ENCODE measurements at places on chromosomes 7 and 10. TPM values are rescaled to one million over a fixed set of nuclear protein-coding genes. Genes with fewer than 3 reads are reported as not detected.

Gene C10orf53
- not detected for total RNA-seq

Gene UCN3
- total RNA-seq: not detected

Gene DNAJC1
- 75.8 TPM for total RNA-seq

Gene PLAU
- total RNA-seq: 6.4 TPM

Gene RNF32
- total RNA-seq: 0.66 TPM

Gene LLCFC1
- total RNA-seq: not detected

Gene FAM13C
- 11.4 TPM for total RNA-seq

Gene CADPS2
- total RNA-seq: 8.7 TPM

Gene HKDC1
- total RNA-seq: not detected

Gene NPSR1
- total RNA-seq: not detected

Gene CDC14C
- not detected for total RNA-seq

Gene CALCR
- total RNA-seq: 1.1 TPM

Gene GIGYF1
- 9.0 TPM for total RNA-seq

Gene FIS1
- total RNA-seq: 207 TPM

Gene SPRN
- not detected for total RNA-seq

Gene ZNF32
- 34.1 TPM for total RNA-seq

Gene MKI67
- total RNA-seq: 0.57 TPM

Gene TAC1
- total RNA-seq: not detected

Gene WDR91
- total RNA-seq: 20.7 TPM

Gene ZNF487
- 7.2 TPM for total RNA-seq

Gene OR2A42
- 0.19 TPM for total RNA-seq

Gene ZNF488
- 0.19 TPM for total RNA-seq

Gene KCND2
- 8.0 TPM for total RNA-seq

Gene LMBR1
- 64.7 TPM for total RNA-seq

Gene NFE2L3
- 10.0 TPM for total RNA-seq

Gene SP8
- not detected for total RNA-seq

Gene NKX1-2
- total RNA-seq: not detected

Gene SPDYE9
- total RNA-seq: not detected

Gene EPHA1
- total RNA-seq: not detected

Gene NKX2-3
- not detected for total RNA-seq

Gene AMPH
- 6.8 TPM for total RNA-seq

Gene MYH16
- total RNA-seq: not detected

Gene KAZALD1
- total RNA-seq: 3.4 TPM

Gene NUDT13
- 2.9 TPM for total RNA-seq

Gene ARMH3
- total RNA-seq: 18.3 TPM

Gene CLDN15
- 22.3 TPM for total RNA-seq

Gene RSPH10B2
- not detected for total RNA-seq

Gene CELF2
- total RNA-seq: 178 TPM

Gene PRSS1
- not detected for total RNA-seq

Gene FAM131B
- not detected for total RNA-seq

Gene C10orf143
- total RNA-seq: 1.2 TPM

Gene CPA5
- not detected for total RNA-seq

Gene NFKB2
- 11.5 TPM for total RNA-seq

Gene WNT8B
- not detected for total RNA-seq

Gene GNGT1
- not detected for total RNA-seq

Gene NME8
- not detected for total RNA-seq

Gene MEOX2
- 10.7 TPM for total RNA-seq

Gene ABCC2
- 1.3 TPM for total RNA-seq

Gene BEND7
- total RNA-seq: 8.5 TPM

Gene PSD
- 1.4 TPM for total RNA-seq

Gene ELAPOR2
- total RNA-seq: 20.4 TPM

Gene INSYN2A
- not detected for total RNA-seq

Gene LRRTM3
- not detected for total RNA-seq

Gene UNC5B
- 1.1 TPM for total RNA-seq

Gene HMX2
- not detected for total RNA-seq

Gene ALOX5
- 63.9 TPM for total RNA-seq

Gene CUBN
- 1.9 TPM for total RNA-seq

Gene NRG3
- total RNA-seq: not detected

Gene CLCN1
- not detected for total RNA-seq
